ENCODE measurements at places on chromosomes 6 and 20. TPM values are rescaled to one million over a fixed set of nuclear protein-coding genes. Genes with fewer than 3 reads are reported as not detected.

GRCh38 chr6:167839343-167839742 is 12.6 kb downstream of the AFDN start:
- no peak for DNase-seq

TMEM217 gene
- total RNA-seq, result 1.6 TPM

F13A1 gene
- total RNA-seq, result 231 TPM

DNA sequence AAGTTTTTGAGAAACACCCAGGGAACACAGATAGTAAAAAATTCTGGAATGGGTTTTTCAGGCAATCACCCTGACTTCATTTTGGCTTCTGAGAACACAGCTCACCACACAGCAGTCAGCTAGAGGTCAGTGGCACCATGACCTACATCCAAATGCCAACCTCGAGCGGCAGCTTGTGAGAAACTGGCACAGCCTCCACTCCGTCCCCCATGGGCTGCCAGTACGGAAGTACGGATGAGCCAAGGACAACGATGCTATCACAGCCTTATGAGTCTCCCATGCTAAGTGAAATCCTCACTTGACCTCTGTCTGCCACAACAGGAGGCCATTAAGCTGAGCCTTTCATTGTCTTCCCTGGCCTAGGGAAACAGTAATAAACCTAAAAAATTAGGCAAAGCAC is 32.0 kb downstream of the KIF16B start:
- DNase-seq, result no peak

DNA sequence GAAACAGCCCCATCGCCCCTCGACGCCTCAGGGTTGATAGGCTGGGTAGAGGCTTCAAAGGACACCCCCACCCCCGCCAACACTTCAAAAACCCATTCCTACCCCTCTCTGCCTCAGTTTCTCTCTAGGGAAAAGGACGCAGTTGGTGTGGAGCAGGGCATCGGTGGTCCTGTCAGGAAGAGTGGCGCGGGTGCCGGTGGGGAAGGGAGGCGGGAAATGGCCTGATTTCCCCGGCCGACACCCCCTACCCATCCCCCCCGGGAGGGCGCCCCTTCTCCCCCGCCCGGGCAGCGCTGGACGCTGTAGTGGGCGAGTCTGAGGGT is 367 bp downstream of the NRSN2 start:
- DNase-seq, result no peak

LAMA4 gene
- 332 TPM for total RNA-seq

DNA sequence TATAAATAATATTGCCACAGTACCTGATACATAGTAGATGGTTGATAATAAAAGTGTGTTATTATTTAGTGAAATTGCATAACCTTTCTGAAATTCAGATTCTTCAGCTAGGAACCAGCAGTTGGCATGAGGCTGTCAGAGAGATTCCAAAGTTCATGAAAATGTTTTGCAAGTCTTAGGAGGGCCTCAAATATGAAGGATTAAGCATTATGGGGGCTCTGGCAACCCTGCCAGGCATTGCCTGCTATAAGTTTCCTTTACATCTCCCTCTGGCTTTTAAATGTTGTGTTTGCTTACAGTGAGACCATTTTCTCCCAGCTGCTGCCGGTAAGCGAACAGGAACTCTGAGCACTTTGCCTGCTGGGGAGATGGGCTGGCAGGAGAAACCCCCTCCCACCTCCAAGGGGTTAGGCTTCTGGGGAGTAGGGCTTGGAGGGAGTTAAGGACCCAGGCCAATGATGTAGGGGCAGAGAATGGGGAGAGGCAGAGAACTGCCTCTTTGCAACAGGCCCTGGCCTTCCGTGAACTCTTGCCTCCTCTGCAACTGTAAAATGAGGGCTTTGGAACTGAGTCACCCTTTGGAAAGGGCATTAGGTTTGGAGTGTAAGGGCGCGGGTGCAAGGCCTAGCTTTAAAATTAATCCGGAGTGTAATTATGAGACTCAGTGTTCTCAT is 33.2 kb upstream of the KIF3B start:
- no peak for DNase-seq
